ENCODE measurements at places on chromosomes 12 and 14.

DNA sequence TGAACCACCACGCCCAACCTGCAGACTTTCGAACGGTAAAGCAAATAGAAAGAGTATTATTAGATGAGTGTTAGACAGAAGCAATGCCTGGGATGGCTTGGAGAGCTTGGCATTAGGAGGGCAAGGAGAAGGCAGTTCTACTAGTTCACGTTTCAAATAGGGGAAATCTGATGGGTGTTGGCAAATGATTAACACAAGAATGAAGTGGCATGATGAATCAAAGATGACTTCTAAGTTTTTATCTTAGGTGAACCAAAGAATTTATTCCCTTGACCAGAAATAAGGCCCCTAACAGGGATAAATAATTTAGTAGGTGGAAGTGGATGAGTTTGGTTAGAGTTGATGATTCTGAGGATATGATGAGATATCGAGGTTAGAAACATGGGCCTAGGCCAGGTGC is 38.5 kb downstream of the DRAM1 start:
- no peak for DNase-seq

GRCh38 chr12:66044731-66045130 is 85.8 kb downstream of the LLPH start:
- peak; percentile 58 for DNase-seq

GRCh38 chr12:18595412-18595811 is 142.4 kb downstream of the PLCZ1 start:
- no peak for DNase-seq

DNA sequence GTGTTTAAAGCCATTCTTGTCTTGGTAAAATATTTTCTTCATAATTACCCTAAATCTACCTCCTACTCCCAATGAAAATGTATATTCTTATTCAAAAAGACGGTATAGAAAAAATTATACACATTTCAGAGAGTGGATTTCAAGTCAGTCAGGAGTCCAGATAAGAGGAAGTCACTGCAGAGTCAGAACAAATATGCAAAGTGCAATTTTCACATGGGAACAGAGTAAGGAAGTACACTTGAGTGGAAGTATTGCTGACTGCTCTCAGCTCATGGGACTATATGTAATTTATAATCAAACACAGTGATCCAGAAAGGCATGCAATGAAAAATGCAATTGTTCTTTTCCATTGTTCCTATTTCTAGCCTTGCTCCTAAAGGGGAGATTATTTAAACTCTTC is 1128.0 kb downstream of the AACS start:
- DNase-seq: no peak

GRCh38 chr12:57993834-57994233 is 52.5 kb downstream of the ATP23 start:
- no peak for DNase-seq

All from astrocyte (in vitro differentiated cells and primary cell).